ENCODE measurements at places on chromosomes 2 and 18. TPM values are rescaled to one million over a fixed set of nuclear protein-coding genes. Genes with fewer than 3 reads are reported as not detected.

The SH3RF3 gene
- total RNA-seq, result 7.8 TPM

The RAX gene
- total RNA-seq, result not detected

The RNPEPL1 gene
- 33.4 TPM for total RNA-seq

The MEIS1 gene
- total RNA-seq, result 23.6 TPM

The SEPTIN2 gene
- total RNA-seq, result 452 TPM

The CCBE1 gene
- 48.7 TPM for total RNA-seq

The KCNS3 gene
- total RNA-seq, result 0.78 TPM

The LRP1B gene
- 0.03 TPM for total RNA-seq

The MYO1B gene
- total RNA-seq, result 246 TPM

The ZNF521 gene
- 20.7 TPM for total RNA-seq

The OR6B3 gene
- total RNA-seq, result not detected

The LINC00305 gene
- not detected for total RNA-seq

The TEKT4 gene
- not detected for total RNA-seq

The CPLX4 gene
- not detected for total RNA-seq

The GAD1 gene
- total RNA-seq, result 0.07 TPM

The MOGAT1 gene
- not detected for total RNA-seq
